ENCODE measurements at places on chromosomes 1 and 21.

- DNase-seq = no peak
Observed at GRCh38 chr1:224116131-224116530, 2.2 kb downstream of the FBXO28 start.

DNA sequence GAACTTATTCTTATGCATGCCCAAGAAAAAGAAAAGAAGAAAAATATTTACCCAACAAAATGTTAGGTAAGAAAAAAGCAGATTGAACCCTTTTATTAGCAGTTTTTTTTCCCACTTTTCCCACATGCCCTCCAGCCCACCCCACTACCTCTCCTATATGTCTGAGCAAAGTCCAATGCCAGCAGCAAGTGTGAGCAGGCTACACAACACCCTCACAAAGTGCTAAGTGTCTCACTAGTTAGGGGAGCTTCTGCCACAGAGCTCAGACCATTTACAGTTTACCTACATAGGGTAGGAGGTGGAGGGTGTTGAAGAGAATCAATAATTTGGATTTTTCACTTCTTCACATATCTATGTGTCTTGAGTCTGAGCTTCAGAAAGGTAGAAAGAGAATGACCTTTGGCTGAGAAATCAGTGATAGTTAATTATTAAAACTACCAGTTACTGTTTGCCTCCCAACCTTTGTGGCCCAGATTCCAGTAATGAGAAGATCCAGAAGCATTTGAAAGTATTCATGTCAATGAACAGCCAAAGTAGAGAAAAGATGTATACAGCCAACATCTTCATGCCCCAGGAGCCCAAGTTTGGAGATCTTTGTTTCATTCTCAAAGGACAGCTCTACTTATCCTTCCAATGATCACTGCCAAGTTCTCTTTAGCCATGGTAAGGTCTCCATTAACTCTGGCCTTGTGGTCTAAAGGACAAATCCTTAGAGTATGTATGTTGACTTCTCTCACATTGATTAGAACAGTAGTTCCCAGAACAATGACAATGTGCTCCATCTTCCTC, 26.2 kb downstream of the OR10J5 start:
- DNase-seq = no peak

- no peak for DNase-seq
Observed at GRCh38 chr1:154446292-154446691, 41.1 kb downstream of the IL6R start.

DNA sequence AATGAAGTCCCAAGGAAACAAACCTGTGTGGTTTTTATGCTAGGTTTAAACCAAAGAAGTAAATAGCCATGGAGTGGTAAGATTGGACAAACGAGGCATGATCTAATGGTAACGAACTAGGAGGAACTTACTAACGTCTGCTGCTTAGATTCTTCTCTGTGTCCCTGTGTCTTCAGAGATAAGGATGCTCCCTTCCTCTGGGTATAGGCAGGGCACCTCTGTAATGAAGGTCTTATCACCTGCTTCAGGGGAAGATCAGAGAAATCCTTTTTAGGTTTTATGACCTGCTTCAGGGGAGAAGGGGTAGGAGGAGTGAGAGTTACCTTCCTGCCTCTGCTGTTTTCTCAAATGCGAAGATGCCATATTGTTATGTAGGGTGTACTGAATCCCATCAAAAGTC, 214.9 kb upstream of the L1TD1 start:
- DNase-seq = no peak

DNA sequence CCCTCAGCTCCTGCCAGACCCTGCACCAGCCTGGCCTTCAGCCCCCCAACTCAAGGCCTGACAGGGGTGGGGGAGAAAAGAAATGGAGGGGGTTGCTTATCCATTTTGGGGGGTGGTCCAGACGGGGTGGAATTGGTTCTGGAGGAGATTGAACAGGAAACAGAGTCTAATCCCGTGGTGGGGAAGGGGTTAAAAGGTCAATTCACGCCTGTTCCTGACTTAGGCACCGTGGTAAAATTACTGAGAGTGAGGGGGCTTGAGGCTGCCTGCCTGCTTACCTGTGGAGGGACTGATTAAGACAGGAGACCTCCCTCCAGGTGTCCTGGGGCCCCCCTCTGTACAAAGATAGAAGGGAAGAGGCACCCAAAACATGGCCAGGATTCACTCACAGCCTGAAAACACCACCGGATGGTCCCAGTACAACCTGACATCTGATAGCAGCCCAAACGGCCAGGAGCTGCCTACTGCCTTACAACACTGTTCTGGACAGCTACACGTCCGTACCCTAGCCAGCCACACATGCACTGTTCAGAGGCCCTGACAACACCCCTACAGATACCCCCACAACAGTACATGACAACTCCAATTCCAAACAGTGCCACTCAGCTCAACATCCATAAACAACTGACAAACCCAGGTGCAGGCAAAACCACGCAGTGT, 31.8 kb downstream of the AHDC1 start:
- DNase-seq = no peak

- no peak for DNase-seq
Observed at GRCh38 chr1:161351482-161351881, 16.2 kb downstream of the CFAP126 start.

GRCh38 chr1:39590546-39590945, 14.0 kb upstream of the PABPC4 start:
- DNase-seq = no peak

- no peak for DNase-seq
Observed at GRCh38 chr1:26578167-26578566, 48.6 kb downstream of the RPS6KA1 start.

DNA sequence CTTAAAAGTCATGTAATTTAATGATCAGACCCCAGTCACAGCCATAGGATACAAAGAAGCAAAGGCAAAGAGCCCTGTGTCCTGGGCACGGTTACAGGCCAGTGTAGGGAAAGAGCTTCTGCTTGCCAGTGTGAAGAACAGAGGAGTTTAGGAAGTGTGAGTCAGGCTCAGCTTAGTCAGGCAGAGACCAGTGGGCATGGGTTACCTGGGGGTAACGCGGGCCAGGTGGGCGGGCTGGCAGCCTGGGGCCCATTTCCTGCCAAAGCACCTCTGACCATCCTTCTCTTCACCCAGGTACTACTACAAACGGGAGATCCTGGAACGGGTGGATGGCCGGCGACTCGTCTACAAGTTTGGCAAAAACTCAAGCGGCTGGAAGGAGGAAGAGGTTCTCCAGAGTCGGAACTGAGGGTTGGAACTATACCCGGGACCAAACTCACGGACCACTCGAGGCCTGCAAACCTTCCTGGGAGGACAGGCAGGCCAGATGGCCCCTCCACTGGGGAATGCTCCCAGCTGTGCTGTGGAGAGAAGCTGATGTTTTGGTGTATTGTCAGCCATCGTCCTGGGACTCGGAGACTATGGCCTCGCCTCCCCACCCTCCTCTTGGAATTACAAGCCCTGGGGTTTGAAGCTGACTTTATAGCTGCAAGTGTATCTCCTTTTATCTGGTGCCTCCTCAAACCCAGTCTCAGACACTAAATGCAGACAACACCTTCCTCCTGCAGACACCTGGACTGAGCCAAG, 4.7 kb downstream of the ELF3 start:
- no peak for DNase-seq

DNA sequence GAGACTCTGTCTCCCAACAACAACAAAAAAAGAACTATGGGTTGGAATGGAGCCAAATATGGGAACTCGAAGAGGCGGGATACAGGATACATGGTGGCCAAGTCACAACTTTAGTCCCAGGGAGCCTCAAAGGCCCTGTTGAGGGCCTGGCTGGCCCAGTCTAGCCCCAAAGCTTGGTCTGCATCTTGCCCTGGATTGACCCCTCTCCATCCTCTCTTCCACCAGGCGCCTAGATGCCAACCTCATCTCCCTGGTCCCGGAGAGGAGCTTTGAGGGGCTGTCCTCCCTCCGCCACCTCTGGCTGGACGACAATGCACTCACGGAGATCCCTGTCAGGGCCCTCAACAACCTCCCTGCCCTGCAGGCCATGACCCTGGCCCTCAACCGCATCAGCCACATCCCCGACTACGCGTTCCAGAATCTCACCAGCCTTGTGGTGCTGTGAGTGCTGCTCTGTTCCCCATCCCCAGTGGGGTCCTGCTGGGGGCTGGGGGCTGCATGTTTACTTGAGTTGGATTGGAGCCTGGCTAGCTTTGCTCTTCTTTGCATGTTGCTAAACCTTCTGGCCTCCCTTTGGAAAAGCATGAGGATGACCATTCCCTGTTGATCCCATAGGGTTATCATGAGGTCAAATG, 65.5 kb downstream of the UBE2T start:
- no peak for DNase-seq

DNA sequence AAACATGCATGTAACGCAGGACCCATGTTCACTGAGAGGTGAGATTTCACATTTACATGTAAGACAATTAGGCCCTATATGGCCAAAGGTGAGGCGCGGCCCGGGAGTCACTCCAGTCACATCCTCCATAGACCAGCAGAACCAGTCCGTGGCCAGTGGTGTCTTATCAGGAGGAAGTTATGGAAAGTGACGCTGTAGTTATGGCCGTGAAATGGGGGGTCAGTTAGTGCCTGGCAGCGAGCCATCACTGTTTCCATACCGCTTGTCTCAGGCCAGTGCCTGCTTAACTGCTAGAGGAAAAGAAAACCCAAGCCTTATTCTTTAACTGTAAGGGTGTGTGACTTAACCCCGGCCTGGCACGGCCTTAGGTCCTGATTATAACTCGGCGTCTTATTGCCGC, 6.1 kb downstream of the C1orf159 start:
- DNase-seq = no peak

DNA sequence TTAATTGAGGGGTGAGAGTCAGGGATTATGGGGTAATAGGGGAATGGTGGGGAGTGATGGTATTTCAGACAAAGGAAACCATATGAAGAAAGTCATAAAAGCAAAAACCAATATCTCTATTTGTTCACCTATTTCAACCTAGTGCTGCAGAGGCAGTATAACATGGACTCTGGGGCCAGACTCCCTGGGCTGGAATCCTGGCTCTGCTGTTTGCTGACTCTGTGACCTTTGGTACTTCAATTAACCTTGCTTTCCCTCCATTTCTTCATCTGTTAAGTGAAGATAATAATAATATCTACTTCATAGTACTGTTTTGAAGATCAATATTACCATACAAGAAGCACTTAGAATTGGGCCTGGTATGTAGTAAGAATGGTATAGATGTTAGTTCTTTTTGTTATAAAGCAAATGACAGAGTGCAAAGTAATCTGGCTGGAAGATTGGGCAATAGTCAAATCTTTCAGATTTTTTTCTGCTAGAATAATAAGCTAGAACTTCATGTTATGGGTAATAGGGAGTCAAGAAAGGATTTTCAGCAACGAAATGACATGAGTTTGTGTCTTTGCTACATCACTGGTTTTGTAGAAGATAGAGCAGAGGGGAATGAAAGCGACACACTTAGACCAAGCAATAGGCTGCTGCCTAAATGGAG, 9.0 kb downstream of the EPHX4 start:
- DNase-seq = no peak

- DNase-seq = no peak
Observed at GRCh38 chr1:180566495-180566894, 7.7 kb downstream of the OVAAL start.

DNA sequence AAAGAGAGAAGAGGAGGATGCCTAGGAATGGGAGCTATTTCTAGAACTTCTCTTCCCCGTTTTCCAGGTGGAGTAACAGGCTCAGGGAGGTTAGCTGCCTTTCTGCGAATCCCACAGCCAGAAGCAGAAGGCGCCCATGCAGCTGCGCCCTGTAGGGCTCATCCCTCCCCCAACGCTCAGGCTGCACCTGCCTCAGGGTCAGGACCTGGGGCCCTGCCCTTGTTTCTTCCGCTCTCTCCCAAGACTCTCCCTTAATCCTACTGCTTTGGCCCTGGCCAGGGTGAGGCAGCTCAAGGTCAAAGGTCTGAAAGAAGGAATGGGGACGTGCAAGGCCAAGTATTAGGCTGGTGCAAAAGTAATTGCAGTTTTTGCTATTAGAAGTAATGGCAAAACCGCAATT, 30.5 kb upstream of the PADI2 start:
- no peak for DNase-seq

GRCh38 chr1:168926236-168926635, 180.3 kb upstream of the ATP1B1 start:
- DNase-seq = no peak

DNA sequence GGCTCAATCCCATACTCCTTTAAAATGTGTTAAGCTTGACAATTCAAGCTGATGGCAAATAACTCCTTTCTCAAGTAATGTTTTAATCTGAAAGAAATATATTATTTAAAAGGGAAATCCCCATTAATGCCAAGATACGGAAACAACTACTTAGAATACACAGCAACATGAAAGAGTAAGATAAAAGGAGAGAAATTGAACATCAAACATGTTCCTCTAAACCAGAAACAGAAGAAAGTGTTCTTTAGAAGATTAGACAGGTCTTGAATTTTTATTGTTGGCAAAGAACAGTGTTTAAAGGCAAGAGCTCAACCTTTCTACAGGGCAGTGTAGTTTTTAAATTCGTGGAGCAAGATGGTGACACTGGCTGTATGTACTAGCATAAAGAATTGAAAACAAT, 105.8 kb upstream of the NRIP1 start:
- DNase-seq = no peak

DNA sequence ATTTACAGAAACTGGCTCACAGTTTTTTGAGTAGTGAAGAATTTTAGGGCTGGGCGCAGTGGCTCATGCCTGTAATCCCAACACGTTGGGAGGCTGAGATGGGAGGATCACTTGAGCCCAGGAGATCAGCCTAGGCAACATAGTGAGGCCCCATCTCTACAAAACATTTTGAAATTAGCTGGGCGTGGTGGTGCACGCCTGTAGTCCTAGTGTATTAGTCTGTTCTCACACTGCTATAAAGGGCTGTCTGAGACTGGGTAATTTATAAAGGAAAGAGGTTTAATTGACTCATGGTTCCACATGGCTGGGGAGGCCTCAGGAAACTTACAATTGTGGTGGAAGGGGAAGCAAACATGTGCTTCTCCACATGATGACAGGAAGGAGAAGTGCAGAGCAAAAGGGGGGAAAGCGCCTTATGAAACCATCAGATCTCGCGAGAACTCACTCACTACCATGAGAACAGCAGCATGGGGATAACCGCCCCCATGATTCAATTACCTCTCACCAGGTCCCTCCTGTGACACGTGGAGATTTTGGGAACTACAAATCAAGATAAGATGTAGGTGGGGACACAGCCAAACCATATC, 24.4 kb upstream of the DYRK1A start:
- DNase-seq = no peak

GRCh38 chr1:61310057-61310456, 227.7 kb downstream of the NFIA start:
- DNase-seq = no peak

DNA sequence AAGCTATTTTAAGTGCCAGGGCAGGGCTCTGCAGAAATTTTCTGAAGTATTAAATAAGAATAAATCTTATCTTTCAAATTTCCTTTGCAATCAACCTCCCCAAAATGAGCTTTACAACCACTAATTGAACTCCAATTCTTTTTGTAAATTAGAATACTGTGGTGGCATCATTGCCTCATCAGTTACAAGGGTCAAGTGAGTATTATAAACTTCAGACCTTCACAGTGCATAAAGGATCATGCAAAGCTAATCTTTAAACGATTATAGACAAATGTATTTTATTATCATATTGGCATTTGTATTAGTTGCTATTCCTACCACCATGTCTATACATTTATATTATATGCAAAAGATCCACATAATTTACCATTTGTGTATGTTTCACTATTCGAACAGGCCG, 7.2 kb downstream of the CHML start:
- DNase-seq = no peak

GRCh38 chr1:89640440-89640839, 7.5 kb downstream of the LRRC8C start:
- DNase-seq = no peak

- DNase-seq = no peak
Observed at GRCh38 chr1:152752225-152752624, 5.6 kb upstream of the KPRP start.
